ENCODE measurements at places on chromosomes 12 and 14.
A peak's percentile ranks its signal among the peaks of the same experiment; 100 is the strongest.

GRCh38 chr12:108194585-108194984 is 65.5 kb downstream of the WSCD2 start:
- DNase-seq = no peak

DNA sequence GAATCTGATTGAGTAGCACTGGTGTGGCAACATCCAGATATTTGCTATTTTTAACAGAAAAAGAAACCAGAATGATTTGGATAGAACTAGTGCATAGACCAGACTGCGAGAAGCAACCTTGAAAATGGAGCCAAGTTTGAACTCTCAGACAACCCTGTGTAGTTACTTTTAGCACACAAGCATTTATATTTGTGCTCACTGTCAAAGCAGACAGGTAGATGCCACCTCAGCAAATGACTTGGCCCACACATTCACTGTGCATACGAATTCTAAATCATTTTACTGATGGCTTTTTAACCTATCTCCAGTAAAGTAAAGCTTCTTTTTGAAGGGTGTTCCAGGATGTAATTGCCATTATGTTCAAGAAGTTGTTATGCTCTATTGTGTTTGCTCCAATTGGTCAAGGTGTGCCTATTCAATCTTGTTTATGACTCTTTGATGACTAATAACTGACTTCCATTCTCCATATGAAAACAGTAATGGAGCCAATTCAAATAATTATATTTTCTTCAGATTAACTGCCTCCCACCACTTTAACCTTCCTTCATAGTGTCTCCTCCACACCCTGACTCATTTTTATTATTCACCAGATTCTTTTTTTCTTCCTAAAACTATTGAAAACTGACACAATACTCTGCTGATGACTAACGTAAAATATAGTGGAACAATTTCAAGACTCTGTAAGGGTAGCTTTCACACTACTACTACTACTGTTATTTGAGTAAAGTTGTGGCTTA is 138.5 kb downstream of the CCER1 start:
- DNase-seq = no peak

DNA sequence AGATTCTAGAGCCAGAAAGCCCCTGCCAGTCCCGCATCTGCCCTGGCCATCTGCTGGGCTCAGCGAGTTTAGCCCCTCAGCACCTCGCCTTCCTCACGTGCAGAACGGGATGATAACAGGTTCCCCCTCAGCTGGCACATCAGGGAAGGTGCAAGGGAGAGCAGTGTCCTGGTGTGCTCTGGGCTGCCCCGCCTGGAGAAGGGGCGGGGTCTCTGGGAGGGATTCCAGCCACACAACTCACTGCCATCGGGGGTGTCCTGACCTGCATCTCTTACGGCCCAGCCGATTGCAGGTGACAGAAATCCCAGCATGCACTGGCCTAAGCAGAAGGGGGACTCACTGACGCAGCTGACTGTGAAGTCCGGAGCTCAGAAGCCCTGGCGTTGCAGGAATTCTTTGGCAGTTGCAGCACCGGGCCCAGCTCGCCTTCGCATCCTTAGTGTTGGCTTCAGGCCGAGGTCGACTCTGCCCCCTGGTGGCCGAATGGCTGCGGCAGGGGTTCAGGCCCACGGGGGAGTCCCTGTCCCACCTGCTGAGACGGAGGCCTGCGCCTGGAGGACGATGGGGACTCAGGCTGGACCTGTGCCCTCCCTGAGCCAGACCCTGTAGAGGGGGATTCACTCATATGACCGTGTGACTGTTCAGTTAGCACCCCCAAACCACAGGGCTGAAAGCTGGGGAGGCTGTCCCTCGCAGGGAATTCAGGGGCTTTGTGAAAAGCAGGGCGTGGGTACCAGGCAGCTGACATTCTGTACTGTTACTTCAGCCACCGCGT is 178.6 kb downstream of the ADGRD1 start:
- peak; percentile 95 for DNase-seq

DNA sequence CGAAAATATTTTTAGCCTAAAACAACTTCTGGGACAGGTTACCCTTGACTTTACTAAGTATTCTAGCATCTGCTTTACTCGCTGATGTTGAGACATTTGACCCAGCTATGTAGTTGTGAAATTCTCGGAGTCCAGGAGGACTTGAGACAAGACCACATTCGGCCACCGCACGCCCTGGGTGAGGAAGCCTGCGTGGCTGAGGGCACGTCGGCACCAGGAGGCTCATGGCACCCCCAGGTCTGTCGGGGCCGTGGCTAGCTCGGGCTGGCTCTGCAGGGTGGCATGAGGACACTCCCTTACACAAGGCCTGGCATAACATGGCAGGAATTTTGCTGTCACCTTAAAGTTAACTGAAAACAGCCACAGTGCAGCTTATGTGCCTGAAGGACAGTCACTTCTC is 58.1 kb upstream of the MMP17 start:
- DNase-seq = no peak

- no peak for DNase-seq
Observed at GRCh38 chr12:40351976-40352375, 127.2 kb downstream of the LRRK2 start.

GRCh38 chr12:132432721-132433577 is 57.0 kb upstream of the FBRSL1 start:
- DNase-seq = no peak

GRCh38 chr14:81314443-81315175 is 85.5 kb downstream of the STON2 start:
- no peak for DNase-seq

- no peak for DNase-seq
Observed at GRCh38 chr12:96335270-96335669, 65.0 kb downstream of the CDK17 start.

DNA sequence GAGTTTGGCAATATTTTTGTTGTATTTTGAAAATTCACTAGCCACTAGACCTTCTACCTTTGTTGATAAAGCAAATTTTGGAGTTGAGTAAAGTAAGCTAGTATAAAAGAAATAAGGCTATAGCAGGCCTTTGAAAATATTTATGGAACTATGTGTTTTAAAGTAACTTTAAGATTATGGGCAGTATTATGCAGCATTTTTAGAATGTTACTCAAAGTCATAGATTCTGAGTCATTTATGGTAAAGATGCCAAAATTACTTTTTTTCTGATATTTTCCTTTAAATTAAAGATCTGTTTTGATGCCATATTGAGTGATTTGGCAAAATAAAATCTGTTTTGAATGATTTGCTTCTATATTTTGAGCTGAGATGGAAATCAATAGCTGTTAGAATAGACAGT is 57.2 kb downstream of the SYNE2 start:
- no peak for DNase-seq

Data from islet precursor cell (in vitro differentiated cells).